ENCODE measurements at places on chromosomes 2 and 18.
A peak's percentile ranks its signal among the peaks of the same experiment; 100 is the strongest.

DNA sequence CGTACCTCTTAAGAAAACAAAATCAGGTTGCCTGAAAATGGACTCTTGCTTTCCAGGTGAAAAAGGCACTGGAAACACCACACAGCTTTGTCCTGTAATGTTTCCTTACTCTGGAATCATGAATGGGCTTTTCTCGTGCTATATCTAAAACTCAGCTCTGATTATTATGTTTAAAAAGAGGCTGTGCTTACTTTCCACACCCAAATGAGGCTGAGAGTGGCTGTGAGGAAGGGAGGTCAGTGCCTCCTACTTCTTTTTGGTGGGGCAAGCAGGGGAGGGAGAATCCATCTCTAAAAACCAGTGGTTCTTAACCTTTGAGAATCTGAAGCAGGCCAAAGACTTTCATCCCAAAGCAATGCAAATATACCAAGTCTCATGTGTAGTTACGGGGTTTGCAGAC, 148.6 kb downstream of the FAM210A start:
- DNase-seq, result no peak

DNA sequence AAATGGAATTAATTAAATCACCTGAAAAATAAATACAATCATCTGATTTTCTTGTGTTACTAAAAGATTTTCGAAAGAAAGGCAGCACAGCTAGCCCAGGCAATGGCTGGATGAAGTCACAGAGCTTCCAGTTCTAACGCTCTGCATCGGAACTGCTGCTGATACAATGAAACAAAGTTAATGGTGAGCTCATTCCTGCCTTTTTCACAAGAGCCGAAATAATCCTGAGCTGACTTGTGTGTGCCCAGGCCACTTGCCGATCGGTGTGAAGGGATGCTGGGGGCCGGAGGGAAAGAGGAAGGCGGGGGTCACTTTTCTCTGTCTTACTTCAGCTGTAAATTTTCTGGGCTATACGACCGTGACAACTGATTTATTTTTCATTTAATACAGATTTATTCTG, 149.5 kb downstream of the INO80D start:
- DNase-seq, result no peak

DNA sequence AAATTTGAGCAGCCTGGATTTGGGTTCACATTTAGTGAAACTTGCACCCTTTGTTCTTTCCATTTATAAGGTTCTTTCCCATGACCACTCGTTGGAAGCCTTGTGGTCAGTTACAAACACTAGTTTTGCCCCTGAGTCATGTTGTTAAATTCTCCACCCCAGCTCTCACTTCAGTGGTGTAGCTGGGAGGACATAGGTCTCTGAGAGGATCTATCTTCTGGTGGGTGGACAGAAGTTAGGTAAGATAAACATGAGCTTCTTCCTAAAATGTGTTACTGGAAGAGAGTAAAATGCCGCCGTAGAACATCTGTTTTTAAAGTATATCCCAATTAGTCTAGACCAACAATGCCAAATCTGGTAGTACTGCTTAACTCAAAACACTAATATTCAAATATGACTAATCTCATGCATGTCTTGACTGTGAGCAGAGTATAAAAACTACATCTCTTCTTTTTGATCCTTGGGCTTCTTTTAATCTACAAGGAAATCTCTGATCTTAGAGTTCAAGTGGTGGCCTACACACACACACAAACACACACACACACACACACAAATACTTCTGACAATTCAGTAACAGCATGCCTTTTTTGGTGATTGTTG, 162.6 kb upstream of the FN1 start:
- no peak for DNase-seq

DNA sequence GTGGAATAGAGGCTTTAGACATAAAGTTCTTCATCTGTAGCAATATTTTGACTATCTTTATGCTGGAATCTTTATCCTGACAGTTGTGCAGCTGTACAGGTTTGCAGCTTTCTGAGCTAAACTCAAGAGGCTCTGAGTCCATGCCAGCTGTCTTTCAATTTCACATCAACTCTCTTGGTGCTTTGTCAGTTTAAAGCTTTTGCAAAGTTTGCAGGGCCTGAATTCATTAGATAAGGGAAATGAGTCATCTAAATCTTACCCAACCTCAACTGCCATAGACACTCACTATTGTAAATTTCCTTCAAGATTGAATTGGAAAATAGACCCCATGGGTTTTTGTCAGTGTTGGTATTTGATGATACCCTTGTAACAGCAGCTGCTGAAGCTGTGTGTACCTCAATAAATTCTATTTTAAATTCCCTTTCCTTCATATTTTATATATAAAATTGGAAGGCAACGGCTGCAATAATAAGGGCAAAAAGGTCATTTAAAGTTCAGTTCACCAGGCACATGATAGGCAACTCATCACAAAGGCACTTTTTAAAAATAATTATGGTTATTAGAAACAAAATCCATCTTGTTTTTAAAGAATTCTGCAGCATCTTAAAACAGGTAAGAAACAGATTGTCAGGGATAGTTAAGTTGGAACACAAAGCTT, 169.9 kb upstream of the SLC39A10 start:
- no peak for DNase-seq

DNA sequence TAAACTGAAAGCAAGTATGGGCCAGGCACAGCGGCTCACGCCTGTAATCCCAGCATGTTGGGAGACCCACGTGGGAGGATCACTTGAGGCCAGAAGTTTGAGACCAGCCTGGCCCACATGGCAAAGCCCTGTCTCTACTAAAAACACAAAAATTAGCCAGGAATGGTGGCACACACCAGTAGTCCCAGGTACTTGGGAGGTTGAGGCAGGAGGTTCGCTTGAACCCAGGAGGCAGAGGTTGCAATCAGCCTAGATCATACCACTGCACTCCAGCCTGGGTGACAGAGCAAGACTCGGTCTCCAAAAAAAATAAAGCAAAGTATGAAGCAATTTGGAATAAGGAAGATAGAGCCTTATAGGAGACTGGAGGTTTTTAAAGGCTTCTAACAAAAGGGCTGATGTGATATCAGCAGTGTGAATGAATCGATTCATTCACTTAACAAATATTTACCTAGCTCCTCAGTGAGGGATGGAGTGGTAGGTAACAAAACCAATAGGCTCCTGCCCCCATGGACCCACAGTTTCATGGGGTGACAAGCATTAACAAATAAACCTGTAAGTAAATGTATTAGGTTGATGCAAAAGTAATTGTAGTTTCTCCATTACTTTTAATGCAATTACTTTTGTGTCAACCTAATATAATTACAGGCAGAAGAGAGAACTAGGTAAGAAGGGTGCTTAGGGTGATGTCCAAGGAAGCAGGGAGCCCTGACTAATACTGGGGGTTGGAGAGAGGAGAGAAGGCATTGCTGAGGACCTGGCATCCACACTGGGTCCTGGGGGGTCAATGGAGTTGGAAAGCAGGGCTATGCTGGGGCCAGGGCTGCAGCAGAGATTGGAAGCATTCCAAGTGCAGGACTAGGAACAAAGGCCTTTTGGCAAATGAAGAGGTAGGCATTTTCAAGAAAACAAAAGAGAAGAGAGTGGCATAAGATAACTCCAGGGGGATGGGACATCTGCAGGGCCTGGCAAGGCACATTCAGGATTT, 195.4 kb upstream of the ARL4C start:
- no peak for DNase-seq

GRCh38 chr2:149858216-149858615, 270.6 kb upstream of the MMADHC start:
- DNase-seq, result no peak

GRCh38 chr2:193965263-193965662, 1691.8 kb upstream of the SLC39A10 start:
- DNase-seq, result no peak

DNA sequence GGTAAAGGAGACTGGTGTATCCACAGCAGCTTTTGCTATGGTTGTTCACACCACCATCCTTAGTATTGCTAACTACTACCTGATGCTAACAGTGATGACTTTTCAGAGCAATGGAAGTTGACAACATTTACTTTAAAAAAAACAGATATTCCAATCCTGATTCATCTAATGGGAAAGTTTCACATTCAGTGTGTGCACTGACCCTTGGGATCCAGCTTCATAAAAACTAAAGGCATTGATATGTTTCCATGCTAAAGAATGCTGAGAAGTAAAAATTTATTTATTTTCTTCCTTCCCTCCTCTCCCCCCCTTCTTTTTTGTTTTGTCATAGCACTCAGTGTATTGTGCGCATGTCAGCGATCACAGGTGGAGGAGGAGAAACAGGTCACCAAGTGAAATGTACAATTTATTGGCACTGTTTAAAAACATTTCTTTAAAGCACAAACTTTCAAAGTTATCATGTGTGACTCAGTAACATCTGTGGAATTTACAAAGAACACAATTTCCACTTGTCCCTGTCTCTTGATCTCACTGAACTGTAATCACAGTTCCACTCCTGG, 229.9 kb downstream of the ALK start:
- DNase-seq, result no peak

GRCh38 chr2:230416061-230416721, at the start of gene SP100:
Gene SP100, plus strand, starts transcription at chr2:230416201. Its CDS starts 96 bp downstream, at chr2:230416297.
- DNase-seq, result peak; percentile 54

GRCh38 chr2:190407246-190407661, 901 bp upstream of the MFSD6 start:
- DNase-seq, result no peak

- no peak for DNase-seq
These were observed 28.0 kb downstream of the ST6GAL2 start for GRCh38 chr2:106857882-106858478.

DNA sequence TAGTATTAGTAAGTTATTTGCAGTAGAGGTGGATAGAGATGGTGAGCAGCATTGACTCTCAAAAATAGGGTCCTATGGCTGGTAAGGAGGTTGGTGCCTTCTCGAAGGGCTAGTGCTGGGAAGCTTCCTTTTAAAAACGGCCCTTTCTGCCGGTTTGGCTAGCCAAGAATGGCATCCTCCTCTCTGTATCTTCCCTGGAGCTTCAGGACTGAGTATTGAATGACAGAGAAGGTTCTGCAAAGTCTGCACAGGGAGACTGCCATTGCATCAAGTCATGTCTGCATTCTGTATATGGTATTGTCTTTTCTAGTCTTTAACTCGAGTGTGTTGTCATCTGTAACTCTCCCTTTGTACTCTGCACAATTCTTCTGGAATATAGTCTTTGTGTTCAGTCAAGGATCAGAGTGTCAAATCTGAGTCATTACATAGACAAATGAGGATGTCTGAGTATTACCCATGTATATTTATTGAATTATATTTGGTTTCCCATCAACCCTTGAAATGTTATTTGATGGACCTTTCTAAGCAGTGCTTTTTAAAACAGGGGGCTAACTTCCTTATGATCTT, 1.1 kb downstream of the LDLRAD4 start:
- DNase-seq, result no peak

GRCh38 chr2:30208453-30208852, 22.9 kb upstream of the LBH start:
- DNase-seq, result no peak

DNA sequence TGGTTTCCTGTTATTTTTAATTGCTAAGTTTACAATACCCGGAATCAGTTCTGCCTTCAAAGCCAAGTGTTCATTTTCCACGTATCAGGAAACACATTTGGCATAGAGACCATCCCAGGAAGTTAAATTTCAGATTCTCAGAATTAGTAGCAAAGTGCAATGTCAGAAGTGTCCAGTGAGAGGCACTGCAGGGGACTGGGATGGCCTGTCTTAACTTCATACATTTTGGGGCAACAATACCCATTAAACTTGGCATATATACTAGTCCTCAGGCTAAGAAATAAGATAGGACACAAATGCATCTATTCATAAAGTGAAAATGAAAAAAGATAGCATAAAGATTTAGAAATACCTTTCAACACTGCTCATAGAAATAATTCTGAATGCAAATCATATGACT, 1.5 kb upstream of the IL1RL2 start:
- no peak for DNase-seq

DNA sequence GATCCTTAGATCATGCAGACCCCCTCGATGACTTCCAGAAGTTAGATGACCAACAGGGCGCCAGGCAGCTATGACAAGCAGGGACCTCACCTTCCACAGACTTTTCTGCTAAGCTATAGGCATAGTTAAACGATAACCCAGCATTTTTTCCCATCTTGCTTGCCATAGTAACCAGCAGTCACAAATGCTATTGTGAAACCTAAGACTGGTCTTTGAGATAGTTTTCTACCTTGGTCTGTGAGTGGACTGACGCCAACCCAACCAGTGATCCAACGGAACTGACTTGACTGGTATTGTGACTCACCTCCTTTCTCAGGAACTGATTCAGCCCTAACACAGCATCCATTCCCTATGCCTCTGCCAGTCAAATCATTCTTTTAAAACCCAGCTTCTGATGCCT, 361.2 kb downstream of the LRRTM4 start:
- DNase-seq, result no peak

DNA sequence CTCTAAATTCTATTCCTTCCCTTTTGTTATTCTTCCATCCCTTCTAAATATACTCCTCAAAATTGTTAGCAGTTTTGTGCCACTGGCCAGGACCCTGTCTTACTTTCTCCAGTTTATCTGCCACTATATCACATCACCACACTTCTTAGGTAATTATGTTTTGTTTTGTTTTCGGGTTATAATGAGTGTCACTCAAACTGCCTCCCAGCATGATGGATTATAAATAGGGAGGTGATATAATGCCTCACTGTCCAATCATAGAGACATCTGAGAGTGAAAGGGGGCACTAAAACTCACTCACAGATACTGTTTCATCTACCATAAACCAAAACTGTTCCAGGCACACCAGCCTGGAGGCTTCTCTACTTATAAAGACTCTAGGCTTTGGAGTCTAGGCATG, 3.5 kb downstream of the RSAD2 start:
- no peak for DNase-seq

DNA sequence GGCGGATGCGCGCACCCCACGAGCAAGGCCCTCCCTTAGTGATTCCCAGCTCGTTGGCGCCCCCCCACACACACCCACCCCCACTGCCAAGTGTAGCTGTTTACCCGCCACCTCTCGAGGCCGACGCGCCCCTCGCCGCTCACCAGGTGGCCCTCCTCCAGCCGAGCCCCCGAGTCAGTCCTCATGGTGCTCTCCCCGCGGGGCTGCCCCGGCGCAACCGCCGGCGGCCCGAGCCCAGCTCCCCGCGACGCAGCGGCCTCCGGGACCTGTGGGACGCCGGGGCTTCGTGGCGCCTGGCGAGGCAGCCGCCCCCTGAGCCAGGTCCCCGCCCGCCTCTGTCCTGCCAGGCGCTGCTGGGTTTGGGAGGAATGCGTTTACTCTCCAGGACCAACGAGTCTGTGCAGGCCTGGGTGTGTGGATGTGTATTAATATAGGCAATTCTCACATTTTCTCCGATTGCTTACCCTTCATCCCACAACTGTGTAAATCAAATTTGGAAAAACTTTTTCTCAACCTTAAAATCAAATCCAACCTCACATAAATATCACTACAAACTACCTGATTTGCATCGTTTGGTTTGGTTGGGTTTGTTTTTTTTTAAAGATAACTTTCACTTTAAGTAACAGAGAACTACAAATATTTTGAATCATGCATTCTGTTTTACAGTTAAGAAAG, at the start of gene TMEM237:
TMEM237 (minus strand) TSS at position 288 of the 675 bp plus-strand sequence; CDS start at position 185, 103 bp downstream.
- DNase-seq, result peak; percentile 23

DNA sequence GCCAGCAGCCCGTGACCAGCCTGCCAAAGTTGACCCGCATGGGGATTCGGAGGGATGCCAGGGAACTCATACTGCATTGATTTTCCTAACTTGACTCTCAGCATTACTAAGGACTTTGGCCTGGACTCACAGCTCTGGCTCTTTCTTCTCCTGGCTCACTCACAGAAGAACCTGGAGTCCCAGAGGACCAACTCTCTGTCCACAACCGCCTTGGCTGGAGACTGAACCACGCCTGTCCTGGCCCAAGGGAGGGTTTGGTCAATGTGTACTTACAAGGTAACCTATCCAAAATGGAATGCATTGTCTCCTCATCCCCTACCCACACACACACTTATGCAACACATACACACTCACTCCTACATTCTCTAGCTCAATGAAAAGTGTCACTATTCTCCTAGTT, 135.6 kb upstream of the KLHL29 start:
- DNase-seq, result no peak

All from activated CD4-positive, alpha-beta T cell treated with anti-CD3 and anti-CD28 coated beads for 24 hours (primary cell).